ENCODE measurements at places on chromosomes 5 and 9. TPM values are rescaled to one million over a fixed set of nuclear protein-coding genes. Genes with fewer than 3 reads are reported as not detected.

OBP2B gene
- not detected for total RNA-seq

PFN3 gene
- total RNA-seq = not detected

DDX4 gene
- 4.1 TPM for total RNA-seq

GRK6 gene
- 17.3 TPM for total RNA-seq

Data from umbilical cord (tissue), 2 donors.